ENCODE measurements at places on chromosomes 1 and 21. TPM values are rescaled to one million over a fixed set of nuclear protein-coding genes. Genes with fewer than 3 reads are reported as not detected.

DNA sequence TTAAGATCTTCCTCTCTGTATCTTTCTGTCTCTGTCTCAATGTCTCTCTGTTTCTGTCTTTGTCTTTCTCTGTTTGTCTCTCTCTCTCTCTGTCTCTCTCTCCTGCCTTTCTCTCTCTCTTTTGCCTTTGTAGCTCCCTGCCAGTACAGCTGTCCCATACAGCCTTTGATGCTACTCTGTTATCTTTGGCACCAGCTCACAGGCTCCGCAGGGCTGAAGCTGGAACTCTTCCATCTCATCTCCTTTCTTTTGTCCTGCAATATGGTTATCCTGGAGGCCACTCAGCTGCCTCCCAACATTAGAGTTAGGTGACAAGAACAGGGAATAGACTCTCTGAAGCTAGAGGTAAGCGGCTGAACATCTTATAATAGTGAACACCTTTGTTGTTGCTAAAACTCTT lies 354.3 kb upstream of the NEGR1 start:
- DNase-seq, result peak; percentile 43

- no peak for DNase-seq
Observed at GRCh38 chr1:40309374-40310128, 7.5 kb downstream of the COL9A2 start.

- DNase-seq, result no peak
Observed at GRCh38 chr1:32220746-32221580, 1.2 kb downstream of the TMEM234 start.

DNA sequence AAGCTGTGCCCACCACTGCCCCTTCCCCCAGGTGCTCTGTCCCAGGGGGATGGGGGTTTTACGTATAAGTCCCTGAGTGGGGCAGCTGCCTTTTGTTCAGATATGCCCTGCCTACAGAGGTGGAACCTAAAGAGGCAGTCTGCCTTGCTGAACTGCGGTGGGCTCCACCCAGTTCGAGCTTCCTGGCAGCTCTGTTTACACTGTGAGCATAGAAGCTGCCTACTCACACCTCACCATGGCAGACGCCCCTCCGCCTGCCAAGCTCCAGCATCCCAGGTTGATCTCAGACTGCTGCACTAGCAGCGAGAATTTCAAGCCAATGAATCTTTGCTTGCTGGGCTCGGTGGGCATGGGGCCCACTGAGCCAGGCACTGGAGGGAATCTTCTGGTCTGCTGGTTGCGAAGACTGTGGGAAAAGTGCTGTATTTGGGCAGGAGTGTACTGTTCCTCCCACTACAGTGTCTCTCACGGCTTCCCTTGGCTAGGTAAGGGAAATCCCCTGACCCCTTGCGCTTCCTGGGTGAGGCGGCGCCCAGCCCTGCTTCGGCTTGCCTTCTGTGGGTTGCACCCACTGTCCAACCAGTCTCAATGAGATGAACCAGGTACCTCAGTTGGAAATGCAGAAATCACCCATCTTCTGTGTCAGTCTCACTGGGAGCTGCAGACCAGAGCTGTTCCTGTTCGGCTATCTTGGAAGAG lies 17.6 kb upstream of the RWDD3 start:
- no peak for DNase-seq

DNA sequence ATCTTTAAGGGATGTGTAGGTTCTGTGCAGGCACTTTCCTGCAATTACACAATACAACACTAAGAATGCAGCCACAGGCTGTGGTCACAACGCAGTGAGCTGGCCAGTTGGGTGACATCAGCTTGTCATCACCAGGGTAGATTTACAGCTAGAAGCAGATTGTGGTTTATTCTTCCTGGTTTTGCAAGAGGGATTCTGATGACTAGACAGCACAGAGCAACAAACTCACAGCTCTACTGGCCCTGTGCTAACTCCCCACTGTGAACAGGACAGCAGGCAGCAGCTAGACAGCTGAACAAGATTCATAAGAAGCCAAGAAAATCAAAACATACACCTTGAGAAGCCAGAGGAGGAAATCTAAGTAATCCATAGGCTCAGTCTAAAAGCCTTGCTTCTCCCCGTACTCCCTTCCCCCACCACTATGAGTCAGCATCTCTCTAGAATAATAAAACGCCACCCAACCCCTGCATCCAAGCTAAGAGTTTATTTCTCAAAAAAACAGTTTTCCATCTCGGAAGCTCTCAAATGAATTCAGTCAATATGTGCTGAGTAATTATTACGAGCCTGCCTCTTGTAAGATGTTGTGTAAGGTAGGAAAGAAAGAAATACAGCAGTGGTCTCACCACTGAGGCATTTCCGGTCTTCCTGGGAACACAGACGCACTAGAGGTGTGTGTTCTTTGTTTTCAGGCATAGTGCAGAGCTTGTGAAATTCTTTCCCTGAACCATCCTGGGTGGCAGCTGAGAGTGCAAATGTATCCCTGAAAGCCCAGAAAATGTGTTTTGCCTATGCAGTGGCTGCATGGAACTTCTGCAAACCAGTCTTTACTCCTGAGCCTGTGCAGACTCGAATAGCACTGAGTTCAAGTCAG lies 162.8 kb downstream of the NTPCR start:
- peak; percentile 84 for DNase-seq

- DNase-seq, result no peak
Observed at GRCh38 chr1:199132006-199132405, 493.2 kb downstream of the PTPRC start.

DNA sequence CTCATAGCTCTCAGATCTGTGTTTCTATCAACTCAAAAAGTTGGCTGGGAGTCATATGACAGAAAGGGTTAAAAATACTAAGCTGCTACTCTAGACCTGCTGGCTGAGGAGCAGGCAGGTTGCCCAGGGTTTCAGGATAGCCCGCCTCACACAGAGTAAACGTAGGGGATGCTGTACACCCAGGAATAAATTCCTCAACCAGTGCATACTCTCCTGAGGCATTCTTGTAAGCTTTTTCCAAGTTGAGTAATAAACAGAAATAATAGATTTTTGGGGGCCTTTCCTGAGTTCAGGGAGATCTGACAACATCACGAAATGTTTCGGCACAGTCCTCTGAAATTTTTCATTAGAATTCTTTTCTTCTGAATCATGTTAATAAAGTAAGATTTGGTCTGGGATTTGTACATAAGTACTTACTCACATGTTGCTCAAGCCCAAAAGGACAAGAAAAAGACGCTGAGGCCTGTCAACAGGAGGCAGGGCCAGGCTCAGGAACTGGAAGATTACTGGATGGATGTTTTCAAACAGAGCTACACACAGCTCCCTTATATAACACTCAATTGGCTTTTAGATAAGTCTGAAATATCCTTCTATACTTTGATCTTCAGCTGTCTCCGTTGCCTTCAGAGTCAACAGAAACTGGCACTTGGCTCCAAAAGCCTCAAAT lies 41.0 kb downstream of the TGFBR3 start:
- DNase-seq, result no peak

DNA sequence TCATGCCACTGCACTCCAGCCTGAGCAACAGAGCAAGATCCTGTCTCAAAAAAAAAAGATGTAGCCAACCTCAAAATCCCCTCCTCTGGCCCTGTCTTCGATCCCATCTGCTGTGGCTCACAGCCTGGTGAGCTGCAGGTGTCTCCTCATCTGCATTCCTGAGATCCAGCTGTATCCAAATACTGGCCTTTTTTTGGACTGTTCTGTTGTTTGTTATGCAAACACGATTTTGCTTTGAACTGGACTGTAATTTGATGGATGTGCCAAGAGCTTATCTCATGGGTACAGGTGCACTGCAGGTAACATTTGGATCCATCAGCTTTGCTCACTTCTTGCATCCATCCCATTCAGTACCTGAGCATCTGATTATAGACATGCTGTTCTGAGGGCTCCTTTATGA lies 14.1 kb upstream of the FAM43B start:
- no peak for DNase-seq

DNA sequence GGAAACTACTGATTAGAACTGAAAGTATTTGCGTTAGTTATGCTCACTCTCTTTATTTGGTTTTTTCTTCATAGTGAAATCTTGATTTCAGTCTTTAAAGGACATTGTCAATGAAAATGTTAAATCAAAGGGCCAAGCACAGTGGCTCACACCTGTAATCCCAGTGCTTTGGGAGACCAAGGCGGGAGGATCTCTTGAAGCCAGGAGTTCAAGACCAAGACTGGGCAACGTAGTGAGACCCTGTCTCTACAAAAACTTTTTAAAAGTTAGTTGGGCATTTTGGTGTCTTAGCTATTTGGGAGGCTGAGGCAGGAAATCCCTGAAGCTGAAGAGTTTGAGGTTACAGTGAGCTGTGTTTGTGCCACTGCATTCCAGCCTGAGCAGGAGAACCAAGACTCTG lies 13.6 kb downstream of the RLF start:
- DNase-seq, result no peak

DNA sequence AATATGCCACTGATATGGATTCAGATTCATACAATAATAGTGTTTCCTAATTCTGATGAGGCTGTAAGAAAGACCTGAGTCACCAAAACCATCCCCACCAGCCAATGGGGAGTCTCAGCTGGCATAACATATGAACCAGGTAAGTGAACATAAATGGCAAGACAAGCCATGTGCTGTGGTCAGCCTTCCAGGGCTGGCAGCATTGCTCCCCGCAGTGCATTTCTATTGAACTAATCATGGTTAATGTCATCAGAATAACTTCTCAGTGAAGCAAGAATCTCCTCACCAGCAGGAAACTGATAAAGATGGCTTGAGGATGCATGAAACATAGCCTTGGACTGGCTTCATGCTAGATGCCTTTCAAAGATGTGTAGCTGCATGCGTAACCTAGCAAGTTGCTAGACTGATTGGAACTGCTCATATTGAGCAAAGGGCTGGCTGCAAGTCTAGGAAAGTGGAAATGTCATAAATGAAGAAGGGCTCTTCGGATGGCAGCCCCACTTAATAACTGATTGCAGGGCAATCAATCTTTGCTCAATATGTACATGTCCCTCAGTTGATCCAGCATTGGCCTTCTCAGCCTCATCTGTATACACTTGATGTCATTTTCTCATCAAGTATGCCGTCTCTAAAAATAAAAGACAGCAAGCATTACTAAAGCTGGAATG lies 88.0 kb downstream of the NTNG1 start:
- DNase-seq, result no peak

DNA sequence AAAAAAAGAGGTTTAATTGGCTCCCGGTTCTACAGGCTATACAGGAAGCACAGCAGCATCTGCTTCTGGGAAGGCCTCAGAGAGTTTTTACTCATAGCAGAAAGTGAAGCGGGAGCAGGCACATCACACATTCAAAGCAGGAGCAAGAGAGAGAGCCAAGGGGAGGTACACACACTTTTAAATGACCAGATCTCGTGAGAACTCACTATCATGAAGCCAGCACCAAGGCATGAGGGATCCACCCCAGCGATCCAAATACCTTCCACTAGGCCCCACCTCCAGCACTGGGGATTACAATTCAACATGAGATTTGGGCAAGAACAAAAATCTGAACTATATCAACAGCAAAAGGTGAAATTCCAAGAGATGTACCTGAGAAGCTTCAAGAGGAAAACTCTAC lies 20.8 kb upstream of the FAM76A start:
- no peak for DNase-seq

F3 gene
- total RNA-seq, result 1.4 TPM

TMEM222 gene
- total RNA-seq, result 24.2 TPM

FMN2 gene
- not detected for total RNA-seq
